ENCODE measurements at places on chromosomes 7 and 10.

DNA sequence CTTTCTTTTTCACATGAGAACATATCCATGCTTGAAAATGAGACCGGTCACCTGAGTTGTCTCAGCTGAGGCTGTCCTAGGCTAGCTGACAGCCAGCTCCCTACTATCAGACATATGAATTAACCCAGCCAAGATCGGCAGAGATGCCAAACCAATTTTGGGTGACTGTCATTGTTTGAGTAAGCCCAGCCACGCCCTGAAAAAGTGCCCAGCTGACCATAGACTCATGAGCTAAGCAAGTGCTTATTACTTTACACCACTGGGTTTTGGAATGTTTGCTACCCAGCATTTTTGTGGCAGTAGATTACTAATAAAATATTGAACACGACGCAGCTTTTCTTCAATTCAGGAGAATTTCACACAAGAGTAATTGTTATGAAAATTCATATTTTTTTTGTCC is 265.2 kb upstream of the LYZL1 start:
- no peak for DNase-seq

DNA sequence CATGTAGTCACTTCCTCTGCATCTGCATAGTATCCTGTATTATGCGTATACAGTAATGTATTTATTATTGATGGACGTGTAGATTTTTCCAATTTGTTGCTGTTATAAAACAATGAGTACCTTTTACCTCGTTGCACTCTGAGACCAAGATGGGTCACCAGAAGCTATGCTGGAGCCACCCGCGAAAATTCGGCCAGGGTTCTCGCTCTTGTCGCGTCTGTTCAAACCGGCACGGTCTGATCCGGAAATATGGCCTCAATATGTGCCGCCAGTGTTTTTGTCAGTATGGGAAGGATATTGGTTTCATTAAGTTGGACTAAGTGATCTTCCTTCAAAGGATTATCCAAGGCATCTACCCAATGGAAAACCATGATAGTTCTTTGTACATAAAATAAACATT is 1.0 kb downstream of the PSMC2 start:
- DNase-seq: no peak

GRCh38 chr7:35257251-35258124 is 3.6 kb upstream of the TBX20 start:
- no peak for DNase-seq

DNA sequence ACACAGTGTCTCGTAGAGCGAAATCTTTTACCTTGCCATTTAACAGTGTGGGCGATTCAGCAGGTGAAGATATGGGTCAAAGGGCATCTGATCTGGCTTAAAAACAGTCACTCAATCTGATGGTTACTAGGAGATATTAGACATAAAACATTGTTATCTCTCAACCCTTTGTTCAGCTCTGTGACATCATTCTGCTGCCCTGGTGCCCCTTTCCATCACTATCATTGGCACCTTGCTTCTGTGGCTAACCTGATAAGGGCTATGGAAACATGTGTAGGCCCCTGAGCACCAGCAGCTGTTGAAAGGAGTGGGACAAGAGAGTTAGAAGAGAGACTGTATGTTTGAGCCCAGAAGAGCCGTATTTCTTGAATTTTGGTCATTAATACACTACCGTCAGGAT is 650.3 kb downstream of the PHTF2 start:
- no peak for DNase-seq

DNA sequence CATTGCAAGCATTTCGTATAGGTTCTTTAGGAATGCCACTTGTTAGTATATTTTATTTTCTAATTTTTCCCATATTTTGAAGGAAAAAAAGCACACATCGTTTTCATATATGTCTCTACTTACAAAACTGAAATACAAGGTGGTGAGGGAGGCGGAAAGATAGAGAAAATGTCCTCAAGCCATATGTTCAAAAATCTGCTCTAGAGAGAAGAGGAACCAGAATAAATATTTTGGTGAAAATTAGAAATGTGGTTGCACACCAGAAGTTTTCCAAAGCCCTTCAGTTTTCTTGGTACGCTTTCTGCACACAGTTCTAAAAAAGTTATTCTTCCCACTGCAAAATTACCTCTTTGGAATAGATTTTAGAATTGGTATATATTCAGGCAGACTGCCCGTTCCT is 107.4 kb upstream of the RHOBTB1 start:
- no peak for DNase-seq

- no peak for DNase-seq
These were observed 82.7 kb downstream of the RAMP3 start for GRCh38 chr7:45240273-45240771.

GRCh38 chr7:43697690-43698089 is 31.6 kb downstream of the COA1 start:
- DNase-seq: no peak

DNA sequence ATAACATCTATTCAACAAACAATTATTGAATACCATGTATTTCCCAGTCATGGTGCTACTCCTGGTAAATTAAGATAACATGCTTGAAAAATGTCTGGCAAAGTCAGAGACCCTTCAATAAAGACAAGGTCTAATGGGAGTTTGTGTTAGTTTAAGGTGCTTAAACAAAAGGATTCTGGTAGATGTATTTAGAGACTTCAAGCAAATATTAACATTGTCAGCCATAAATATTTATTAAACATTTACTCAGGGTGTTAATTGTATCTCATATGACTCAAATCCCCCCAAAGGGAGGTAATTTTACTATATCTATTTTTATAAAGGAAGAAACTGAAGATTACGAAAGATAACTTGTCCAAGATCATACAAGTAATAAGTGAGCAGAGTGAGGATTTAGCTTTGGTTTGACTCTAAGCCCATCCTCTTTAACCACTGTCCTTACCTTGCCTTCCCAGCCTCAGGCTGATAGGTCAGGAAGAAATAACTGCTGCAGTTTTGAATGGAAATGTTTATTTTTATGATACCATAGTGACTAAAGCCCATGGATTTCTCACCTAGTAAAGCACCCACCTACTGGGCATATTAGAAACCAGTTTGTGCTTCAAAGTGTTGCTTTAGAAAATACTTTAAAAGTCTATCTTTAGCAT is 215.4 kb downstream of the COBL start:
- no peak for DNase-seq

DNA sequence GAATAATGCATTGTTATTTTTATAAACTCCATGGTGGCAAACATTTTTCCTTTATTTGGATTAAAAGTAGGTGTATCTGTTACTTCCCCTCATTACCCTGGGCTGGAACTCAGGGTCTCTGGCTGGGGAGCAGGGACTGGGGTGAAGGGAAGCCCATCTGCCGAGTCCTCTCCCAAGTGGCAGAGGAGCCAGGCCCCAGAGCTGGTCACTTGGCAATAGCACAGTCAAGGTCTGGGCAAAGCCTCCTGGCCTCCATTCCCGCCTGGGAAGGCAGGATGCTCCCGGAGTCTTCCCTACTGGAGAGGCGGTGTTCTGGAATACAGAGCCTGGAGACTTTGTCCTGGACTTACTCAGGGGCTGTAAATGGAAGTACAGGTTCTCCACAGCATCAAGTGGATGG is 76.2 kb downstream of the CDH23 start:
- DNase-seq: no peak

GRCh38 chr7:27614095-27614494 is 48.6 kb downstream of the HIBADH start:
- DNase-seq: no peak

GRCh38 chr10:68471063-68471585 is 649 bp downstream of the DNA2 start:
- DNase-seq: no peak

DNA sequence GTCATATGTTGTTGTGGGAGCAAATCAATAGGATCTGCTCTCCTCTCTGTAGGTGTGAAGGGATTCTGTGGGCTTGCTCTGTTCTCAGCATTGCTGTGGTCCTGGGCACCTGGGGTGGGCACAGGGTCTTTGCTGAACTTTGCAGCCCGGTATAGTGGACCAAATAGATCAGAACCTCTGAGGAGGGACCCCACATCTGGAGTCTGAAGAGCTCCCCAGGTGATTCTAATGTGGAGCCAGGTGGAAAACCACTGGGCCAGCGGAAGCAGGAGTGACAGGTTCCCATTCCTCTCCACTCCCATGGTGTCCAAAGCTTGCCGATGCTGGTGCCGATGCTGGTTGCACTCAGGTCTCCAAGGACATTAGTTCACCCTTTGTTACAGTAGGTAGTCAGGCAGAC is 257.2 kb downstream of the GLRX3 start:
- DNase-seq: no peak

- DNase-seq: no peak
These were observed 3.7 kb downstream of the MRPL32 start for GRCh38 chr7:42935861-42936260.

GRCh38 chr7:116970238-116970910 is 17.1 kb downstream of the ST7 start:
- DNase-seq: no peak

DNA sequence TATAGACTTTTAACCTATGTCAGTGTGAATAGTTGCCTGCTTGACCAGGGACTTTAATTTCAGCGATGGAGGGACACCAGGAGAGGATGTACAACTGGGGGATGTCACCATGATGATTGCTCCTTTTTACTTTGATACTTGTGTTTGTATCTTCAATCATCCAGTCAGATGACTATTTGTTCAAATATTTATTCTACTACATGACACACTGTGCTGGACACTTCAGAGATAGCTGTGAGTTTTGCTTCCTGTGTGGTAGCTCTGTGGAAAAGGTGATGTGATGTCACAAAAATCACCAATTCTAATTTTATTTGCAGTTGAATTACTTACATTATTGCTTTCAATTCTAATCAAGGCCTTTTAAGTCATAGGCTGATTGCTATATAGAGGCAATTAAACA is 62.7 kb upstream of the CREB5 start:
- DNase-seq: no peak

DNA sequence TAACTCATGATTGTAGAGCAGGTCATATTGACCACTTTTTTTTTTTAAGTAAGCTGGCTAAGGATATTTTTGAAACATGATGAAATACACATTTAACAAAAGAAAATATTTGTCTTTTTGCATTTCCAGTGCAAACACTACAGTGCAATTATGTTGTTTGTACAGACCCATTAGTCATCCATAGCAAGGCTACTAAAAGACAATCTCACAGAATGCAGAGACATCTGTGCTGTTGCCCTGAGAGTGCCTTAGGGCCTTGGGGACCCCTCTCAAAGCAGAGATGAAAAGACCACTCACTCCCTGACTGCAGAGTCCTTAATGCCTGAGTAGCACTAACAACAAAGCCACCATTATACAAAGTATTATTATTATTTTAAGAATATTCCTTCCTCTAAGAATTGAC is 104.5 kb downstream of the NRCAM start:
- DNase-seq: no peak

GRCh38 chr10:84427903-84428650 is 99.7 kb downstream of the CCSER2 start:
- no peak for DNase-seq

DNA sequence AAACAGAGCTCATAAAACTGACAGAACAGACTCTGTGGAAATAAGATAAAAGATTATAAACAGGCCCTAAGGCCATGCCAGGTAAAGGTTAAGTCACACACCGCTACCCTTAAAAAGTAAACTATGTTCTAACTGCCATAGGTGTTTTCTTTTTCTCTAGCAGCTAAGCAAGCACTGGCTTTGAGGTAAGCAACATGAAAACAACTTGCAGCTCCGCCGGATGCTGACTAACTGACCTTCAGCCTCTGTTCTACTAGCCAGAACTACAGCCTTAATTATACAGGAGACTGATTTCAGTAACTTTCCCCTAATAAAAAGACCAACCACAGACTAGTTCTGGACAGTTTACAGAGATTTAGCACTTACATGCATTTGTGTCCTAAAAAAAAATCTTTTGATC is 708.3 kb downstream of the CCSER2 start:
- DNase-seq: no peak

DNA sequence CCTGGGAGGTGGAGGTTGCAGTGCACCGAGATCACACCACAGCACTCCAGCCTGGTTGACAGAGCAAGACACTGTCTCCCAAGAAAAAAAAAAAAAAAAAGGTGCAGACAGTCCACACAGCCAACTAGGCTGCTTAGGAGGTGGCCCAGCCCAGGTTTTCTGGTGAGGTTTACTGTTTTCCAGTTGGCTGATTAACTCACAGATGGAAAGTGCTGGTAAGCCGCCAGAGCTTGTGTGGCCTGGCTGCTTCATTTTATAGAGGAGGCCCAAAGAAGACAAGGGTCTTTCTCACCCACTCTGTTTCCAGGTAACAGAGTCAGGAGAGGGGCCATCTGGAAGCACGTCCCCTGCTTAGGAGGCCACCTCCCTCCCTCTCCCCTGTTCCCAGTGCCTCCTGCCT is 6.2 kb downstream of the RHBDD2 start:
- no peak for DNase-seq

DNA sequence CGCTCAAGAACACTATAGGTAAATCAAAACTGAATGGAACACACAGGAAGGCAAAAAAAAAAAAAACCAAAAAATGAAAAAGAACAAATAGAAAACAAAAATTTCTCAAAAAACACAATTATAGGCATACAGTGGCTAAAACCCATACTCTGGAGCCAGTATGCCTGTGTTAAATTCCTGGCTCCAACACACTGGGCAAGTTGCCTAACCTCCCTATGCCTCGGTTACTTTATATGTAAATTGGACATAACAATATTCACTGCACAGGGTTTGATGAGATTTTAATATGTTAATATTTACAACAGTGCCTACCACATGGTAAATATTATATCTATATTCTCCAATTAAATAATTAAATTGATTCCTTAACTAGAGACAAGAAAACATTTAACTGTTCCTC is 217.1 kb downstream of the HTR7 start:
- no peak for DNase-seq

- DNase-seq: no peak
These were observed 2.7 kb upstream of the HTRA1 start for GRCh38 chr10:122458693-122459092.

- DNase-seq: no peak
These were observed 964.6 kb upstream of the CELF2 start for GRCh38 chr10:10053051-10053450.

DNA sequence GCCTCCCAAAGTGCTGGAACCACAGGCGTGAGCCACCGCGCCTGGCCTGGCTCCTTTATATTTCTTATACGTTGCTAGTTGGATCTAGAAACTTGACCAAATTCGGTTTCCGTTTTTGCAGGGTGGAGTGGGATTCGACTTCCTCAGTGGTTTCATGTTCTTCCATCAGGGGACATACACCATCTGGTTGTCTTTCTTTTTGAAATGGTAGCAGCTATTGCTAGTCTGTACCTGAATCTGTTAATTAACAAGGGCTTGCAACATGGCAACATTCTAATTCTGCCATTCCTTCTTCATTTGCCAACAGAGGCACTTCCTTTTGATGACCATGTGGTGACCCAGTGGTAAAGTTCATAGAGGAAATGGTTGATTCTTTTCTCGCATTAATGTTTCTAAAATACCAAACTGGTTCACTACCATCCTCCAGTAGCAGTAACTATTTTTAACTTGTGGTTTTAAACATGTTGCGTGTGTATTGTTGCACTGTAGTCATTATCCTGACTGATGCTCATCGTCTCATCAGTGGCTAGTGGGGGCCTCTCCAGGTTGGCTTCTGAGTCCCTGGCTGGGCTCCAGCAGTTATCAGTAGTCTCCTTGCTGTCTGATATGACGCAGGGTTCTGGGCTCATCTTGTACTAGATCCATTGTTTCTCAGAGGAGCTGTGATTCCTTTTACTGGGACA is 159.2 kb downstream of the RGS10 start:
- no peak for DNase-seq

Data from epithelial cell of prostate (primary cell).